ENCODE measurements at places on chromosomes 3 and 15. TPM values are rescaled to one million over a fixed set of nuclear protein-coding genes. Genes with fewer than 3 reads are reported as not detected.

DNA sequence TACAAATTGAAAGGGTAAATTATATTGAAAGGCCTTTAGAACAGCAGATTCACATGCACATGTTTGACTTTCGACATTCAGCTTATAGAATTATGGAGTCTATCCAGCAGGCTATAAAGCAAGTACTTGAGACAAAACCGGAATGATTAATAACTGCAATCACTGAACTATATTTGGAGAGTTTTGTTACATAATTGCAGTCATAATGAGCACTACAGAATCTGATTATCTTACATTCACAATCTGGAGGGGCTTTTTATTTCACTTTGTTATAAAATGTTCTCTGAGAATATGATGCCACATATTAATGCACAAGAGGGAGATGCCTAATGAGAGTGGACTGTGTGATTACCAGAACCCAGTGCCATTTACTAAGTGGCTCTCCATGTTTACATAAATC, 64.3 kb downstream of the NSUN3 start:
- no peak for ATAC-seq

DNA sequence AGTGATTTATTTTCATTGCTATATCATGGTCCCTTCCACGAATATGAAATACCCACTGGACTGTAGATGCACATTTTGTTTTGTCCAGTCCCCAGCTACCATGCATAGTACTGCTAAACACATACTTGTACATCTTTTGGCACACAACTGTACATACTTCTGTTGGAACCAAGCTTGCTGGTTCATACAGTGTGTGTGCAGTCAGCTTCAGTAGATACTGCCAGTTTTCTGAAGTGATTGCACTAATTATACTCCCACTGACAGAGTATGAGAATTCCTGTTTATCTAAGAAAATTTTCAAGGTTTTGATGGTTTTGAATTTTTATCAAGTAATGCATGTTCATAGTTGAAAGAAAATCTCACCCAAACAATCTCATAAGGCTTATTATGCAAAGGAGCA, 100.7 kb upstream of the LMCD1 start:
- no peak for ATAC-seq

- no peak for ATAC-seq
Measured at GRCh38 chr3:156507285-156507684, 47.6 kb downstream of the SSR3 start.

- ATAC-seq = no peak
Measured at GRCh38 chr3:185059766-185060165, 93.1 kb downstream of the C3orf70 start.

DNA sequence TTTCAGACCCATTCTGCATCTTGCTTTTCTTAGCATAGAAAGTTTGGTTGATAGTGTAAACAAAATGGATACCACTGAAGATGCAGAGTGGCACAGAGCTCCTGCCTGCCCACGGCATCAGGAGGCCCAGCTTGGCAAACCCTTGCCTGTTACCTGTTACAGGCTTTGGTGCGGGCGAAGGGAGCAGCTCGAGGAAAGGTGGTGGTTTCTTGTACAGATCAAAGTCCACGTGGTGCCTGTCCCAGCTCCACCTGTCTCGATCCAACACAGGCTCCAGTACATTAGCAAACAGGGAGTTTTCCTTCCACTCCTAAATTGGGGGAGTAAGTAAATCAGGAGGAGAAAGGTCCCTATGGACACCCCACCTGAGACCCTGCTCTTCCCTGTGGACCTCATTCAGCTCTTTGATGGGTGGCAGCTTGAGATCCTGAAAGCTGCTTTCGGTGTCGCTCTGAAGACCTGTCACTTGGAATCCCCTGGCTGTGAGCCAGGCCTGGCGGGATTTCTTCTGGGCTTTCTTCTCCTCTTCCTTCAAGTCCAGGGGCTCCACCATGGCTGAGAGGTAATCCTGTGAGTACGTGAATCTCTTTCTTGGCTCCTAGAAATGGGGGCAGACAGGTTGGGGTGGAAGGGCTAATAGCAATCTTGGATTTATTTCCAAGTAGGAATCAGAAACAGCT, 35.7 kb downstream of the ACAD9 start:
- ATAC-seq = no peak

GRCh38 chr3:194261581-194262063, 89.5 kb downstream of the CPN2 start:
- ATAC-seq = no peak

DNA sequence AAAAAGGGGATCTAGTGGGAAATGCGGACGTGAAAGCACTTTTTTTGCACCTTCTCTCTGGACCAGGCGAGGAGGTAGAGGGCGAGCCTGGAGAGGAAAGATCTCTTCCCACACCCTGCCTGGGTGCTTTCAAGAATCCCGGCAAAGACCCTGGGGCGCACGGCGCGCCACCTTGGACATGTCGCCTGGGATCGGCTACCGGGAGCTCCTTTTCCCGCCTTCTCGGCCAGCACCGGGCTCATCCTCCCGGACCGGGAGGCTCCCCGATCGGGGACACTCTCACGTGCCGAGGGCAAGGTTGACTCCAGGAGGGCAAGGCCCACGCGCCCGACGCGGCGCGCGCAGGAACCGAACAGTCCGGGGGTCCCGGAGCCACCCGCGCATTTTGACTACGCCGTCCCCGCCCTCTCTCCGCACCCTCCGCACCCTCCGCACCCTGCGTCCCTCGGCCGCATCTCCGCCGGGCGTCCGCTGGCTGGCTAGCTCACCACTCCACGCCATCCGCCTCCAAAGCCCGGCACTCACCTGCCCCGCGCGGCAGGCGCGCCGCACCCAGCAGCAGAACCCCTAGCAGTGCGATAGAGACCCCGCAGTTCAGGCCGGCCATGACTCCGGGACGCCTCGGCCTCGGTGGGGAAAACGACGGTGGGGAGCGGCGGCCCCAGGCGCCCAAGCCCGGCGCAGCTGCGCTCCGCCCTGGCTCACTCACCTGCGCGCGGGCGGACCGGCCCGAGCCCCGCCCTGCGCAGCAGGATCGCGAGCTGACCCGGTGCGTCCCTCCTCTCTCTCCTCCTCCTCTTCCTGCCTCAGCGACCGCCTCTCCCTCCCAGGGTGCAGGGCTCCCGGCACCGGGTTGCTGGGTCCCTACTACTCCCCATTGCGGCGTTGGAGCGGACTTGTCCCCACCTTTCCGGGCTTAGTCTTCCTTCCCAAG, at the start of gene CDCP1:
Gene CDCP1, minus strand, starts transcription at position 698 of the 934 bp plus-strand sequence. Its CDS starts 91 bp downstream, at position 607.
- ATAC-seq = no peak

DNA sequence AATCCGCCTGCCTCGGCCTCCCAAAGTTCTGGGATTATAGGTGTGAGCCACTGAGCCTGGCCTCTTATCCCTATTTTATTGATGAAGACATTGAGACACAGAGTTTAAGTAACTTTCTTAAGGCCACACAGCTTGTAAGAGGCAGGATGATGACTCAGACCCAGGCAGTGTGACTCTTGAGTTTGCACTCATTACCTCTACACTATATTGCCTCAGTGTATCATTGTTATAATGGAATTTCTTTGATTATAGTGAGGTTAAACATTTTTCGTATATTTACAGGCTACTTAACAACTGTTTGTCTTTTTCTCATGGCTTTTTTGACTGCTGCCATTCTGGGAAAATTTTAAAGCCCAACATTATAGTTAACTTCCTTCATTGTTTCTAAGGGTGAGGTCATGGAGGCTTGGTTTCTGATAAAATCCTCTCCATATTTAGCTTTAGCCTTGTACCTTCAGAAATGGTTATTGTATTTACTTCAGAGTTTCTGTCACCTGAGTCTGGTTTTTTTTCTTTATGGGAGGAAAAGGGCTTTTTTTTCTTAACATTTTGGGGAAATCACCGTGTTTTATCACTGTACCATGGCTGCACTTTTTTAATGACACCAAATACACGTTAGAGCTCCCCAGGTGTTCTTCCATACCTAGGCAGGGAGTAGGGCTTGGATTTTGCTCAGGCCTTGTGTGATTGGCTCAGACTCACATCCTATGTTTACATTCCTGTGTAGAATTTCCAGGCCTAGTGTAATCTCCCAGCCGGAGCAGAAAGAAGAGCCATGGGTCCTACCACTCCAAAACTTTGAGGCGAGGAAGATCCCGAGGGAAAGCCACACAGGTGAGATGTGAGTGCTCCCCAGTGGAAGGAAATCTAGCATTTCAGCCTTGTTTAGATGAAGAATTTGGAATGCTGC, 6.3 kb downstream of the ZNF774 start:
- ATAC-seq = no peak

- ATAC-seq = no peak
Measured at GRCh38 chr3:102259663-102260062, 175.2 kb upstream of the ZPLD1 start.

GRCh38 chr3:126274735-126275619, 82.2 kb downstream of the KLF15 start:
- no peak for ATAC-seq

DNA sequence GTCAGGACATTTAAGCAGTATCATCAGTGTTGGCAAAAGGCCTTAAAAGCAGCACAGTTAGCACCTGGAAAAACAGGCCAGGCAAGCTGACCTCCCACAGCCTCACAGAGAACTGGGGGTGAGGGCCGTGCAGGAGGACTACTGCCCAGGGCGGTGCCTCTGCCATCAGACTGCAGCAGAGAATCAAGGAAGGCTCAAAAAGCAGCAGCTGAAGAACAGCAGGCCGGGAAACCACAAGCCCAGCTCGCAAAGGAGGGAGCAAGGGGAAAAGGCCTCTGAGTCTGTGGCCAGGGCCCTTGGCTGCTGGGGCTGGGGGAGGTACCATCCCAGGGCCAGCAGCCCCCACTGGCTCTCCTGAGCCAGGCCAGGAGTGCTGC, 84.2 kb downstream of the SEC22A start:
- no peak for ATAC-seq

DNA sequence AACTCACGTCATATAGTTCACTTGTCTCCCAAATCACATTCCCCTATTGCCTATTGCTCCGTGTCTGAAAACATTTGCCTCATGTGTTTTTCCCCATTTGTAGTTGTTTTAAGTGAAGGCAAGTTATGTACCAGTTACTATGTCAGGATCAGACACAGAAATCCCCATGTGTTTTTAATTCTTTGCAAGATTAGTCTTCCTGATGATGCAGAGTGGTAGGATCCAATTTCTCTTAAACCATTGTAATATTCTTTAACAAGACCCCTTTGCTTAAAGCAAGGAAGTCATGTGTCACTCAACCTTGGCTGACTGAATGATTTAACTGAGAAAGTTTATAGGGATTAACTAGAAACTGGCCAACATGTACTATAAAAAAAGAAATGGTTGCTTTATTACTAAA, 164.4 kb downstream of the OPA1 start:
- ATAC-seq = no peak

DNA sequence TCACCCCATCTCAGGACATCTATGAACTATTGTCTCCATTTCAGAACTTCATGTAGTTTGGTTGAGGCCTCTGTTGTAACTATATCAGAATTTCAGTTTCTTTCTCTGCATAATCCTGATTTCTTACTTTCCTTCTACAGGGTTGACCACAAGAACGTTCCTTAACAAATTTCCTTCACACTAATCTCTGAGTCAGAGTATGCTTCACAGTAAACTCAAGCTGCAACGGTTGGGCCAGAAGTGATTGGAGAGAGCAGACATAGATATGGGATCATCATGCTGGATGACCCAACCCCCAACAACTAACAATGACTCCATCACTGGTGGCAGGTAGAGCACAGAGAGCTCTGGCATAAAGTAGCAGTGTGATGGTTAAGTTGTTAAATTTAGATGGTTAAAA, 128.8 kb upstream of the OSTN start:
- no peak for ATAC-seq

DNA sequence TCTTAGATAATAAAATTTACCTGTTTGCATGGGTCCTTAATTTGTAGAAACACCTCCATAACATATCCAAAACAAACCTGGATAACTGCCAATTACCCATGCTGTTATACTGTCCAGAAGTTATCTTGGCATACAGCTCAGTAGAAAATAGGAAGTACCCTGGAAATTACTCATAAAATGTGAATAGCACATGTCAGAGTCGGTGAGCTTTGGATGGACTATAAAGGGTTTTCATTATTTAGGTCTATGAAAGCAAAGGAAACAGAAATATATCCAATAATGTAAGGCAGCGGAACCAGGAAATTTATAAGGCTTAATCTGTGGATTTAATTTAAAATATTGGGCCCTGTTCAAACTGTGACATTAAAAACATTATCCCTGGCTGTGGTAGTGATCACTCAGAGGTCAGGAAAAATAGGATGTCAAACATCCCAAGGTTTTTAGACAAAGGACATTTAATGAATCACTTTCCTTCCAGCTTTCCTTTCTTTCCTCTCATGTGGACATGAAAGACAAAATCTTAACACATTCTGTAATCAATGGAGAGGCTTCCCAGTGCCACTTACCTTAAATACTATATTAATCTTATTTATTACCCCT, 459.0 kb upstream of the DPH6 start:
- no peak for ATAC-seq

GRCh38 chr3:74271541-74271940, 342.9 kb downstream of the CNTN3 start:
- no peak for ATAC-seq

DNA sequence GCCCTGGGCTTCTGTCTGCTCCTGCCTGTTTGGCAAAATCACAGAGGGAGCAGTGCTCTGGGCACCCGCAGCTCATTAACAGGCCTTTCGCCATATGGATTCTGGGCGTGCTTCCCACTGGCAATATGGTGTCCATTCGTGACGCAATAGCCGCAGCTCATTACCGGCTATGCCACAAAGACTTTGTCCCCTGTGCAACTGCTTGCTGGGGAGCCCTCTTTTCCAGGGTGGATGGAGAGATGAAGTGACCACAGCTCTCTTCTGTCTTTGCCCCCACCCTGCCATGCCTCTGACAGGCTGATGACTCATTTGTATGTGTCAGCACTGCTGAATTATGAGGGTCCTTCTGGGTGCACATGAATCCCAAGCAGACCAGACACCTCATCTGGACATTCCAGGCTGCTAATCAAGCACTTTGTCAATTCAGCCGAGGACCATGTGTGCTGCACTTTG, 214.3 kb upstream of the FEZF2 start:
- ATAC-seq = no peak

DNA sequence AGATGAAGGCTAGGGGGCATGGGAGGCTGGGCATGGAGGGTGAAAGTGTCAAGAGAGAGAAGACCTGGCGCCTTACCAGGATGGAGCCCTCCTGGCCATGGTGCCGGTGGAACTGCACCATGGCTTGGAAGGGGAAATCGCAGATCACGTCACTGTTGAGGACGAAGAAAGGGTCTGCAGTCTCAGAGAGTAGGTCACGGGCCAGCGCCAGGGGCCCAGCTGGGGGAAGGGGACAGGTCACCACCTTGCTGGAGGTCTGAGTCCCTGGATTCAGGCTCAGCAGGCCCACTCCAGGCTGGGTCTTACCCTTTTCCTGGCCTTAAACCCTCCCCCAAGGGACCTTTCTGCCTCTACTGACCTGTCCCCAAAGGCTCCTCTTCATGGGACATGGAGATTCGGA, 855 bp downstream of the GMPPB start:
- no peak for ATAC-seq

GRCh38 chr3:148459931-148460513, 237.7 kb upstream of the AGTR1 start:
- ATAC-seq = no peak

- ATAC-seq = no peak
Measured at GRCh38 chr15:66484539-66485112, 12.9 kb downstream of the SNAPC5 start.

Gene SEMA6D
- total RNA-seq = 12.7 TPM

Gene GP5
- total RNA-seq = not detected

Gene LRRC2
- total RNA-seq = not detected

Gene SNX22
- not detected for total RNA-seq

Gene DUOX1
- total RNA-seq = 0.62 TPM

Gene PLS1
- total RNA-seq = 9.0 TPM

Gene ANKRD28
- 55.9 TPM for total RNA-seq

Gene NR1I2
- not detected for total RNA-seq

Gene PRTG
- total RNA-seq = 1.4 TPM

Gene THBS1
- total RNA-seq = 254 TPM

Gene SOX14
- total RNA-seq = not detected

Gene PLSCR2
- total RNA-seq = not detected

Gene RMDN3
- 33.7 TPM for total RNA-seq

Data from gastroesophageal sphincter (tissue), 4 donors.